ENCODE measurements at places on chromosomes 16 and 17. TPM values are rescaled to one million over a fixed set of nuclear protein-coding genes. Genes with fewer than 3 reads are reported as not detected.

DNA sequence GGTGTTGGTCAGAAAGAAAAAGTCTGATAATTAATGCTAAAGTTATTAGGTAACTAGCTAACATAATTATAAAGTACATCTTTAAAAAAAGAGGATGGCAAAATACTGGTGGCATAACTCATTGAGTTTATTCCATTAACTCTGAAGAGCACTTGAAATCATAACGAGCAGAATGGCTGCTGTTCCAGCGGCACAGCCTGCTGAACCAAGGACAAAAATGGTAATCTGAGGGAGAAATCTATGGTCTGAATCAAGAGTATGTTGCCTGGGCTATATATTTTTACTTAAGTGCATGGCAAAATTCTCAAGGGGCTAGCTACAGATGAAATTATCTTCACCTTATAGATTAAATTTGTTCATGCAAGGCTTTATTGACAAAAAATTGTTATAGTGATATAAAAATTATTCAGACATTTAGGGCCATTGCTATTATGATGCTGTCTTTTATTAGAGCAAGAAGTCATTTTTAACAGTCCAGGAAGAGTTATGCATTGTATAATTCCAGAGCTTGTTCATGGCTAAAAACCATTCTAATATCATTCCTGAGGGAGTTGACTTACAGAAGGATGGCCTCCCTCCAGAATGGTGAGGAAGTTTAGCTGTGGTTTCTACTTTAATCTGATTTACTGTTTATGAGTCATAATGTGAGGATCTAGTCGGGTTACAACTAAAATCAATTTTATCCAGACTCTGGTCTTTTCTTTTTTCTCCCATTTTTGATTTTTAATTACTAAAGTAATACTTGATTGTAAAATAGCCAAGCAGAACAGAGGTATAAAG, 41.4 kb upstream of the ANKFN1 start:
- H3K4me1 ChIP-seq, result no peaks in the 10 kb centered on the region
- no peak overlapping the region for H3K4me3 ChIP-seq
- H3K27me3 ChIP-seq, result no peaks in the 10 kb centered on the region
- no peak for DNase-seq
- no peak overlapping the region for H3K27ac ChIP-seq
- no peaks in the 10 kb centered on the region for H3K36me3 ChIP-seq

The KRT40 gene
- not detected for total RNA-seq

- H3K27ac ChIP-seq, result no peak overlapping the region
- H3K36me3 ChIP-seq, result no peaks in the 10 kb centered on the region
- peak; percentile 12 for DNase-seq
- H3K4me1 ChIP-seq, result peaks cover 2% of the 10 kb centered on the region
- no peak overlapping the region for H3K4me3 ChIP-seq
- H3K27me3 ChIP-seq, result no peaks in the 10 kb centered on the region
Measured at GRCh38 chr17:49440581-49440980, 25.9 kb upstream of the PHB1 start.

DNA sequence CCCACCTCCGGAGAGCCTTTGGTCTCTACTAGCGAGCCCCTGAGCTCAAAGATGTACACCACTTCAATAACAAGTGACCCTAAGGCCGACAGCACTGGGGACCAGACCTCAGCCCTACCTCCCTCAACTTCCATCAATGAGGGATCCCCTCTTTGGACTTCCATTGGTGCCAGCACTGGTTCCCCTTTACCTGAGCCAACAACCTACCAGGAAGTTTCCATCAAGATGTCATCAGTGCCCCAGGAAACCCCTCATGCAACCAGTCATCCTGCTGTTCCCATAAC, 702 bp downstream of the SPN start:
- no peaks in the 10 kb centered on the region for H3K36me3 ChIP-seq
- no peak overlapping the region for H3K27ac ChIP-seq
- no peak for DNase-seq
- H3K4me3 ChIP-seq, result no peak overlapping the region

The NTN1 gene
- total RNA-seq, result 1.3 TPM

GRCh38 chr17:70796757-70797156, 627.4 kb downstream of the KCNJ2 start:
- DNase-seq, result no peak
- no peak overlapping the region for H3K27ac ChIP-seq
- no peaks in the 10 kb centered on the region for H3K4me1 ChIP-seq
- H3K36me3 ChIP-seq, result no peaks in the 10 kb centered on the region

The IGFALS gene
- total RNA-seq, result not detected

DNA sequence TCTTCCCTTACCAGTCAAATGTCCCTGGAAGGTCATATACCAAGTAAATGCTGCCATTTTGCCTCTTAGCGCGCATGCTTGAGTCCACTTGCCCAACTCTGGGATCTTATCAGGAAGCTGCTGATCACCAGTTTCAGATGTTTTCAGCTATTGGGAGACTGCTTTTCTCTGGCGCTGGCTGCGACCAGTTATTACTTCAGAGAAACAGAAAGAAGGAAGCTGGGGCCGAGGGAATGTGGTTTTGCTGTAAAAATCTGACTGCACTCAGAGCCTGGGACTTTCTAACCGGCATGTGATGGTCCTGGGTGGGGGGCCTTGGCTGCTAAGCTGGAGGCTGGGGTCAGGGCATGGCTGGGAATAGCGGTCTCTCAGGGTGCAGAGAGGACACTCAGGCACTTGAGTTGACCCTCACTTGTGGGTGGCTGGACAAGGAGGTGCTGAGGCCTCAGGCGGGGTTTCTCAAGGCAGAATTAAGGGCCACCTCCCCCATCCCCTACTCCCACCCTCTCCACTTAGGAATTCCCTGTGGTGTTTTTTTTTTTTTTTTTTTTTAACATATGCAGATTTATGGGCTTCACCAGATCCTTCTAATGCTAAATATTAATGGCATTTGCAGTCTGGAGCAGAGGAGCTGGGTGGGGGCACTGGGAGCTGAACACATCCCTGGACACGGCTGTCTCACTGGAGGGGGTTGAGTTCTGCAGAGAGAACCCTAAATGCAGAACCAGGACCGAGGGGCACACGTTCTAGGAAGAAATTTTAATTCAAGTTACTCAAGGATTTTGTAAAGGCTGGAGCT, 145.8 kb downstream of the CYLD start:
- peaks cover 6% of the 10 kb centered on the region for H3K4me1 ChIP-seq
- no peak overlapping the region for H3K4me3 ChIP-seq
- H3K36me3 ChIP-seq, result no peaks in the 10 kb centered on the region
- H3K27ac ChIP-seq, result no peak overlapping the region
- no peak for DNase-seq

DNA sequence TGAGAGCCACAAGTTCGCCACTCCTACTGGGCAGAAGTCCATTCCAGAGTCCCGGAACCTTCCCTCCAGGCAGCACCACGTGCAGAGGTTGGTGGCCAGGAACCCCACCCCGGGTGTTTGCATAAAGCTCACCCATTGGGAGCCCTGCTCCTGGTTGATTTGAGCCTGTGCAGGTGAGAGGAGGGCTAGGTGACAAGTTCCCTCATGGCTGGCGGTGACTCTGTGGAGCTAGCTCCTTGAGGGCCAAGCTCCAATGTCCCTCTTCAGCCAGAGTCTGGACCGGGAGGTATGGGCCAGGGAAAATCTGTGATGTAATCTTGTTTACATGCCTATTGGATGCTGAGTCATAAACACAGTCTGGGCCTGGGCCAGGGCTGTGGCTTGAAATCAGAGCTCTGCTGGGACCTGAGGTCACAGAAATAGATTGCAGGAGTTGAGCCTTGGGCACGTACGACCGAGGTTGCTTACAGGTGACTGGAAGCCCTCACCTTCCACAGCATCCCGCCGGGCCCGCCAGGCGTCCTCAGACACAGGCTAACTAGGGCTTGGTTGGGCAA, 118.9 kb downstream of the AATF start:
- no peaks in the 10 kb centered on the region for H3K27me3 ChIP-seq
- H3K27ac ChIP-seq, result no peak overlapping the region
- no peak overlapping the region for H3K4me3 ChIP-seq
- no peak for DNase-seq
- H3K4me1 ChIP-seq, result peaks cover 28% of the 10 kb centered on the region

GRCh38 chr16:78686601-78687000, 587.1 kb downstream of the WWOX start:
- H3K27ac ChIP-seq, result no peak overlapping the region
- no peak overlapping the region for H3K4me3 ChIP-seq
- no peaks in the 10 kb centered on the region for H3K4me1 ChIP-seq
- H3K36me3 ChIP-seq, result peaks cover 2% of the 10 kb centered on the region
- DNase-seq, result no peak
- H3K27me3 ChIP-seq, result no peaks in the 10 kb centered on the region

The NR1D1 gene
- total RNA-seq, result 8.6 TPM

GRCh38 chr17:33370401-33370800, 77.3 kb upstream of the ASIC2 start:
- DNase-seq, result peak; percentile 64
- H3K4me1 ChIP-seq, result peaks cover 10% of the 10 kb centered on the region
- peaks cover 1% of the 10 kb centered on the region for H3K36me3 ChIP-seq
- H3K4me3 ChIP-seq, result no peak overlapping the region
- H3K27ac ChIP-seq, result no peak overlapping the region

GRCh38 chr16:22380529-22380928, 6.1 kb upstream of the CDR2 start:
- H3K4me3 ChIP-seq, result no peak overlapping the region
- H3K4me1 ChIP-seq, result no peaks in the 10 kb centered on the region
- no peak overlapping the region for H3K27ac ChIP-seq
- no peak for DNase-seq
- H3K36me3 ChIP-seq, result no peaks in the 10 kb centered on the region

GRCh38 chr17:67992548-67993152, 3.6 kb downstream of the C17orf58 start:
- peaks cover 5% of the 10 kb centered on the region for H3K36me3 ChIP-seq
- H3K4me1 ChIP-seq, result peaks cover 4% of the 10 kb centered on the region
- H3K27ac ChIP-seq, result no peak overlapping the region
- H3K4me3 ChIP-seq, result peak overlapping the region; percentile 92
- H3K27me3 ChIP-seq, result peaks cover 6% of the 10 kb centered on the region

DNA sequence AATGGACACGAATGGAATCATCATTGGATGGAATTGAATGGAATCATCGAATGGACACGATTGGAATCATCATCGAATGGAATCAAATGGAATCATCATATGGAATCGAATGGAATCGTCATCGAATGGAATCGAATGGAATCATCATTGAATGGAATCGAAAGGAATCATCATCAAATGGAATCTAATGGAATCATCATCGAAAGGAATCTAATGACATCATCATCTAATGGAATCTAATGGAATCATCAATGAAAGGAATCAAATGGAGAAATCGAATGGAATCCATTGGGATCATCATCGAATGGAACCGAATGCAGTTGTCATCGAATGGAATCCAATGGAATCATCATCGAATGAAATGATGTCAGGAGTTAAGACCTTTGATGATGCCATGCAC, 154.9 kb downstream of the SHCBP1 start:
- peaks cover 18% of the 10 kb centered on the region for H3K36me3 ChIP-seq
- H3K27me3 ChIP-seq, result no peaks in the 10 kb centered on the region
- no peak overlapping the region for H3K4me3 ChIP-seq
- no peaks in the 10 kb centered on the region for H3K4me1 ChIP-seq
- no peak overlapping the region for H3K27ac ChIP-seq

DNA sequence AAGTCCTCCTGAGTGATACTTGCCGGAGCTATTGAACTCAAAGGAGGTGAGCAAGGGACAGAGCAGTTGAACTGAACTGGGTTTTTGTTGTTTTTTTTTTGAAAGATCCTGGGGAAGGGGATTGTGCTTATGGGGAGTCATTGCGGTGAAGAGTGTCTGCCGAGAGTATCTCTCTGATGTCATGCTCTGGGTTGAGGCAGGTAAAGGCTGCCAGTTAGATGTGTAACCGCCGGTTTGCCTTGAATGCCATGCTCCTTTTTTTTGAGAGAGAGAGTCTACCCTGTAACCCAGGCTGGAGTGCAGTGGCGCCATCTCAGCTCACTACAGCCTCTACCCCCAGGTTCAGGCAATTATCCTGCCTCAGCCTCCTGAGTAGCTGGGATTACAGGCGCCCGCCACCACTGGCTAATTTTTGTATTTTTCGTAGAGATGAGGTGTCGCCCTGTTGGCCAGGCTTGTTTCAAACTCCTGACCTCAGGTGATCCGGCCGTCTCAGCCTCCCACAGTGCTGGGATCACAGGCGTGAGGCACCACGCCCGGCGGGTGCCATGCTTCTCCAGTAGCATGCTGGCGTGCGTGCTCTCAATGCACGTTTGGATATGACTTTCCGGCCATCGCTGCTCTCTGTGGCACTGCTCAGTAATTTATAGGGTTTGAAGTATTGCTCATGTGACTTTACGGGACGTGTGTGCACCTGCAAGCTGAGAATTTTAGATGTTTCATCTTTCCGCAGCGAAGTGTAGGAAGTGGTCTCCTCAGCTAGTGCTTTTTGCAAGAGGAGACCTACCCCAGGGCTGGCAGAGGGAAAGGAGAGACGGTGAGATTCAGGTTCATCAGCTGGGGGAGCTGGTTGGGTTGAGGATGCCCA, 8.5 kb downstream of the ZC3H18 start:
- no peak for DNase-seq
- no peaks in the 10 kb centered on the region for H3K27me3 ChIP-seq
- no peak overlapping the region for H3K4me3 ChIP-seq
- no peak overlapping the region for H3K27ac ChIP-seq
- no peaks in the 10 kb centered on the region for H3K4me1 ChIP-seq
- peaks cover 79% of the 10 kb centered on the region for H3K36me3 ChIP-seq

- no peak overlapping the region for H3K27ac ChIP-seq
- no peaks in the 10 kb centered on the region for H3K4me1 ChIP-seq
- H3K36me3 ChIP-seq, result no peaks in the 10 kb centered on the region
- H3K27me3 ChIP-seq, result no peaks in the 10 kb centered on the region
- no peak overlapping the region for H3K4me3 ChIP-seq
Measured at GRCh38 chr16:69477546-69477945, 53.1 kb downstream of the CYB5B start.

DNA sequence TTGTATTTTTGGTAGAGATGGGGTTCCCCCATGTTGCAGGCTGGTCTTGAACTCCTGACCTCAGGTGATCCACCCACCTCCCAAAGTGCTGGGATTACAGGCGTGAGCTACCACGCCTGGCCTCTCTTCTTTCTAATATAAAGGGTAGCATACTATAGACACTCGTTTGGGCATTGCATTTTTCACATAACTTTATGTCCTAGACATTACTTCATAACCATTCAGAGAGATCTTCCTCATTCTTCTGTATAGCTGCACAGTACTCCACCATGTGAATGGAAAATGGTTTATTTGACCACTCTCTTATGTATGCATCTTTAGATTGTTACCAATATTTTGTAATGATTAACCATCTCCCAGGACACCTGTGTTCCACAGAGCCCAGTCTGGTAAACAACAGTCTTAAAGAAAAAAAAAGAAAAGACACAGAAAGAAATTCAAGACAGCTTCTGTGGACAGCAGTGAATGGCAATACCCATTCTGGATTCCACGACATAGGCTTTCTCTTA, 42.1 kb downstream of the TK2 start:
- H3K27me3 ChIP-seq, result no peaks in the 10 kb centered on the region
- no peak overlapping the region for H3K4me3 ChIP-seq

The CYB5B gene
- total RNA-seq, result 126 TPM

The PLA2G10 gene
- total RNA-seq, result 2.2 TPM

- no peak overlapping the region for H3K27ac ChIP-seq
- no peaks in the 10 kb centered on the region for H3K27me3 ChIP-seq
- no peak for DNase-seq
- H3K4me3 ChIP-seq, result no peak overlapping the region
Measured at GRCh38 chr16:30137897-30138296, 14.9 kb upstream of the MAPK3 start.

The KRT9 gene
- not detected for total RNA-seq

The MRPS34 gene
- total RNA-seq, result 205 TPM

The CIBAR2 gene
- not detected for total RNA-seq
